ENCODE measurements at places on chromosomes 1 and 21. TPM values are rescaled to one million over a fixed set of nuclear protein-coding genes. Genes with fewer than 3 reads are reported as not detected.

Gene EFNA4
- 1.9 TPM for total RNA-seq

Gene YBX1
- 682 TPM for total RNA-seq

Gene STUM
- total RNA-seq = not detected

Gene UMODL1
- total RNA-seq = under 0.01 TPM

Gene TRAF3IP3
- not detected for total RNA-seq

Gene NFASC
- total RNA-seq = 13.8 TPM

Gene CHIA
- not detected for total RNA-seq

Data from regular cardiac myocyte (primary cell).